Karpas-422 (cell line): ENCODE measurements at places on chromosomes 6 and 20.
A peak's percentile ranks its signal among the peaks of the same experiment; 100 is the strongest.

DNA sequence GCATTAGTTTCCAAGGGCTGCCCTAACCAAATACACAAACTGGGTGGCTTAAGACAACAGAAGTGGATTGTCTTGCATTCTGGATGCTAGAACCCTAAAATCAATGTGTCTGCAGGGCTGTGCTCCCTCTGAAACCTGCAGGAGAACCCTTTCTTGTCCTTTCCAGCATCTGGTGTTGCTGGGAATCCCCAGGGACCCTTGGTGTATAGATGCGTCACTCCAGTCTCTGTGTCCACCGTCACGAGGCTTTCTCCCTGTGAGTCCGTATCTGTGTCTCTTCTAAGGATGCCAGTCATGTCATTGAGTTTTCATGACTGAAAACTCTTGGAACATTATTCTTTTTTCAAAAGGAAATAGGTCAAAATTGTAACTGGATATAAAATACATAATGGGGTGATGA lies 142.9 kb downstream of the RNASET2 start:
- no peak for DNase-seq

- DNase-seq, result no peak
These were observed 143.8 kb downstream of the ERMARD start for GRCh38 chr6:169895000-169895759.

- no peak for DNase-seq
These were observed 37.3 kb downstream of the PREX1 start for GRCh38 chr20:48790473-48791003.

DNA sequence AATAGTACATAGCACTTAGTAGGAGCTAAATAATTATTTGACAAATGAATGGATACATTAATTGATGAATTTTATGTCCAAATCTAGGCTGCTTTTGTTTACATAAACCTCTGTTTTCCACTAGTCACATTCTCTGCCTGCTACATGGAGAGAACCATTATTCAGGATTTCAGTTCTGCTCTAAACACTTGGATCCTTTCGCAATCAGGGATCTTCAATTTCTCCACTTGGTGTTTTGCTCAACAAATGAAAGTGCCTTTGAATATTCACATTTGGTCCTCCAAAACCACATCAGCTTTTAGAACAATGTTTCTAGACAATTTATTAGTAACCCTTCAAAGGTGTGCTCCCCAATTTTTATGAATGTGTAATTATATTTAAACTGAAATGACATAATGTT lies 30.6 kb upstream of the HLA-DQB1 start:
- DNase-seq, result peak; percentile 28

- DNase-seq, result no peak
These were observed 562.3 kb upstream of the BTBD3 start for GRCh38 chr20:11355345-11355744.

- DNase-seq, result no peak
These were observed 903.9 kb upstream of the MAP3K7 start for GRCh38 chr6:91490671-91491301.

DNA sequence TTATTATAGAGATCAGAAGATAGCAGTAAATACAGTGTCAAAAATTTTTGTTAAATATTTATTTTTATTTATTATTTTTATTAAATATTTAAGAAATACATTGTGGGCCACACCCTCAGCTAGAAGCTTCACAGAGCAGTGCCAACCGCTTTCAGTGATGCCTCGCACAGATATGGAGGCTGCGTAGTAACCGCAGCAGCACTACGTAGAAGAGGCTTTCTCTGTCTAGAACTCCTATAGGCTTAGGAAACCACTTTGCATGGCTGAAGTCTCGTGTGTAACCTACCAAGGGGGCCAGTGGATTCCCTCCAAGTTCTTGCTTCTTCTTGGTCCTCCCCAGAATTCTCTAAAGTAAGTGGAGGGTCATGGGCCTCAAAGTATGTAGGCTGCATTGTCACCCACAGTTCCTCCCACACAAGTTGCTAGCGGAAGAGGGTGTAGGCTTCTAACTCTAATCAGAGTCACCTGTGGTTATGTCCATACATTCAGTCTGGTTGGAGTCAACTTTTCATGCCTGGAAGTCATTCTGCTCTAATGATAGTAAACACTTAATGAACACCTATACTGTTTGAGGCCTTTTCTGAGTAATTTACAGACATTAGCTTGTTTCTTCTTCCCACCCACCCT lies 285.6 kb downstream of the CDKAL1 start:
- no peak for DNase-seq

DNA sequence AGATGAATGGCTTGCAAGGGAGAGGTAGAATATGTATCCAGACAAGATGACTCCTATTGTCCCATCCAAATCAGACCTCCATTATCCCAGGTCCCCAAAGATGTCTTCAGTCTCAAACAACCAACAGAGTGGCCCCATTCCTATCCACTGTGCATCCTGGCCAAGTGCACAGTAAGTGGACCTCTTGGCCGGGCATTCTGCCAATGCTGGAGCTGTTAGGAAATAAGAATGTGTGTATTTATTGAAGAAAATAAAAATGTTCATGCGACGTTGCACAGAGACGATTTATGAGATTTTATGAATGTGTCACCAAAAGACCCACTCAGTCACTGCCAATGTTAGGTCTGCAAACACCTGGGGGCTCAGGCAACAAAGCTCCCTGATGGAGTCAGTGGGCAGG lies 196.0 kb downstream of the MAFB start:
- DNase-seq, result no peak

DNA sequence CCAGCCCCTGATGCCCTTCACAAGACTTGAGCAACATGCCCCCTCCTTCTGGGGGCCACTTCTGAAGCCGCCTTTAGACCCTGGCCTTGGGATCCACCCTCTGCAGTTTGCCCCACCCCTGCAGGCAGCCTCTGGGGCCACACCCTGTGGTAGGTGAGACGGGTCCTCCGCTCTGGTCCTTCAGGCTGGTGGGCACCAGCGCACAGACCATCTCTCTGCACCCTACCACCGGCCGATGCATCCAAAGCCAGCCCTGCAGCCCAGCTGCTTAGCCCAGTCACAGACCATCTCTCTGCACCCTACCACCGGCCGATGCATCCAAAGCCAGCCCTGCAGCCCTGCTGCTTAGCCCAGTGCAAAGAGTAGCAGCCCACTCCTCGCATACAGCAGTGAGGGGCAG lies 159.3 kb upstream of the ECI2 start:
- DNase-seq, result no peak

DNA sequence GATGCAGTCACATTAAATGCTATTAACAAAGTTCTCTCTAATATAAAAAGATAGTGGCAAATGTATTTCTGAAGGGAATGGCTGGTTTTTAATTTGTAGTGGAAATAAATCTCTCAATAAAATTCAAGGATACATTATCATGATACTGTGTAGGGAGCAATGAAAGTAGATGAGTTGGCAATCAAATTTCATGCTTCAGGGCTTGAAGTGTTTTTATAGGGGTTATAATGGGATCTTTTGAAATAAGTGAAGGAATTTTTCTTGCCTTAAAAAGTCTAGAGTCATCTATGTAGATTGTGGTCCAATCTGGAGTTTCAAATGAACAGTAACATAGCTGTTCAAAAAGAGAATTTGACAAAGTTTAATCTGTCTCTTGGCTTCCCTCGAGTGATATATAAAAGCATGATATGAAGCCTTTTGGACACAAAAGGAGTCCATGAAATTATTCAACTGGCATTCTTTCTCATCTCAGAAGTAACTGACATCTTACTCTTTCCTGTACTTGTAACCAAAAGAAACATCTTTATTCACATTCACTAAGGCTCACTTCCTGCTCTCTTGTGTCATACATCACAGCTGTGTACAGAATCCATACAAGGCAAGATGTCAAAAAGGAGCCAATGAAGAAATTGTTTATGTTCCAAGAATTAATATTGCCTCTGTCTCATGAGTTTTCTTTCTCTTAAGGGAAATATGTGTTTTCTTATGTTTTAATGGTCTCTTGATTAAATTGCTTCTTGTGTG lies 591.0 kb upstream of the GJE1 start:
- DNase-seq, result no peak

DNA sequence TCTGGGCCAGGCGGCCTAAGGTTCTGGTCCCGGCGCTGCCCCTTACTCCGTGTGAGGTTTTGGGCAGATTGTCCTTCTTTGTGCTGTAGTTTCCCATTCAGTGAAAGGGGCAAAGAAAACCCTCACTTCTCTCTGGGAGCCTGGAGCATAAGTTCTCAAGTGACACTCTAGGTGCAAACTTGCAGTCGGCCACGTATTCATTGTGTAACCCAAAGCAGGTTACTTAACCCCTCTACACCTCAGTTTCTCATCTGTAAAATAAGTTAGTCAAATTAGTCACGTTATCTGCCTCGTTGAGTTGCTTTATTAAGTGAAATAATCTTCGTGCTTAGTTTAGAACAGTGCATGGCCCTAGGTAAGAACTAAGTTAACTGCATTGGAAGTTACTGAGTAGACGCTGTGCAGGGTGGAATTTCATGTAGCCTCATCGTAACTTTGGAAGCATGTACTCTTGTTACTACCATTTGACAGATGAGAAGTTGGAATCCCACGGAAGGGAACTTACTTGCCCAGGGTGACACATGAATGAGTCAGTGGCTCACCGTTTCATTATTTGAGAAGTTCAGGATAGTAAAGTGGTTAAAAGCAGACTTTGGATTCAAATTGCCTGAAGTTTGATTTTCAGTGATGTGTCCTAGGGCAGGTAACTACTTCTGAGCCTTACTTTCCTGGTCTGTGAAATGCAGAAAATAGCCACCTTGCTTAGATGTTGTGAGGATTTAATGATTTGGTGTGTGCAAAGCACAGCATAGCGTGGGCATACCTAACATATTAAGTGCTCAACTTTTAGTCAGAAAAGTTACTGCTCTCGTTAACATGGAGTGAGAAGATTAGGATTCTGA lies 556 bp upstream of the MROH8 start:
- DNase-seq, result no peak

DNA sequence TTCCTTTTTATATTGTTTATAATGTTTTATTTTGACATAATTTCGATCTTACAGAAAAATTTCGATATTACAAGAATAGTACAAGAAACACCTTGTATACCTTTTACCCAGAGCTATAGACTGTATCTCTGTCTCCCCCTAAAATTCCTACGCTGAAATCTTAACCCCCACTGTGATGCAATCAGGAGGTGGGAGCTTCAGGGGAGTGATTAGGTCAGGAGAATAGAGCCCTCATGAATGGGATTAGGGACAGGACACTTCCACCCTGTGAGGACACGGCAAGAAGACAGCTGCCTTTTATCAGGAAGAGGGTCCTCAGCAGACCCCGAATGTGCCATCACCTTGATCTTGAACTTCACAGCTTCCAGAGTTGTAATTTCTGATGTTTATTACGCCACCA lies 148.7 kb upstream of the C6orf118 start:
- DNase-seq, result no peak

- no peak for DNase-seq
These were observed 58.0 kb upstream of the SALL4 start for GRCh38 chr20:51860111-51860882.

- no peak for DNase-seq
These were observed at the start of gene BPIFB4 for GRCh38 chr20:33079259-33079658. Gene BPIFB4 (plus strand): TSS chr20:33079643. CDS start chr20:33081527, 1,884 bp downstream.

- DNase-seq, result no peak
These were observed 189.7 kb downstream of the DTNBP1 start for GRCh38 chr6:15473174-15473573.
